ENCODE measurements at places on chromosomes 7 and 10. TPM values are rescaled to one million over a fixed set of nuclear protein-coding genes. Genes with fewer than 3 reads are reported as not detected.

- no peak for DNase-seq
Observed at GRCh38 chr7:44565795-44566559, 7.7 kb downstream of the DDX56 start.

- peak; percentile 79 for DNase-seq
Observed at GRCh38 chr10:29517352-29517923, 117.3 kb downstream of the SVIL start.

DNA sequence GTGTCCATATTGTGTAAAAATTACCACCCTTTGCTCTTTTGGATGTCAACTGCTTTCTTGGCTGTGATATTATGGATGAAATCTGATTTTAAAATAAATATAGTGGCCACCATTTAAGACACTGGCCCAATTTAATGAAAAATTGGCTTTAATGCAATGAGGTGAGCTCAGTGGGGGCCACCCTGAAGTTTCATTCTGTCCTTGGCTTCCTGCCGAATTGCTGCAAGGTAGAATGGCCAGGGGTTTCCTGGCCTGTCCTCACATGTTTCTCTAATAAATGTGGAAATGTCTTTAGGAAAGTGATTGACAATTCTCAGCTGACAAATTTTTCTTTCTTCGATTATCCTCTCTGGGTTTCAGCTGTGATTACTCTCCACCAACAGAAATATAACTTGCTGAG is 36.0 kb downstream of the DYNC1I1 start:
- no peak for DNase-seq

DNA sequence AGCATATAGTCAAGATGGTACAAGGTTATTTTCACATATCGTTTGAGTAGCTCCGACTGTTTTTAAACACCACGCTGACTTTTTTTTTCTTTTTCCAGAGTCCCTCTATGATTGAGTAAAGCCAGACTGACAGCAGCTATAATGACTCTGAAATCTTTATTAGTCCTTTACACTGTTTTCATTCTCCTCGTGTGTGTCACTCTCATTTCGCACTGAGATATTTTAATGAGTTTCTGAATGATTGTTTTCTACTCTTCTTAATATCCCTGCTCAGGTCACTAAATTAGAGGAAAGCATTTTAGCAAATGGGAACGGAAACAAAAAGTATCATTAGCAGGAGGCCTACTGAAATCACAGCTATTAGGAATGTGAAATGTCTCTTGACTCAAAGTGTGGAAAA is 162.3 kb upstream of the MTPN start:
- no peak for DNase-seq

GRCh38 chr7:71329030-71329660 is 197.2 kb downstream of the GALNT17 start:
- DNase-seq, result no peak

DNA sequence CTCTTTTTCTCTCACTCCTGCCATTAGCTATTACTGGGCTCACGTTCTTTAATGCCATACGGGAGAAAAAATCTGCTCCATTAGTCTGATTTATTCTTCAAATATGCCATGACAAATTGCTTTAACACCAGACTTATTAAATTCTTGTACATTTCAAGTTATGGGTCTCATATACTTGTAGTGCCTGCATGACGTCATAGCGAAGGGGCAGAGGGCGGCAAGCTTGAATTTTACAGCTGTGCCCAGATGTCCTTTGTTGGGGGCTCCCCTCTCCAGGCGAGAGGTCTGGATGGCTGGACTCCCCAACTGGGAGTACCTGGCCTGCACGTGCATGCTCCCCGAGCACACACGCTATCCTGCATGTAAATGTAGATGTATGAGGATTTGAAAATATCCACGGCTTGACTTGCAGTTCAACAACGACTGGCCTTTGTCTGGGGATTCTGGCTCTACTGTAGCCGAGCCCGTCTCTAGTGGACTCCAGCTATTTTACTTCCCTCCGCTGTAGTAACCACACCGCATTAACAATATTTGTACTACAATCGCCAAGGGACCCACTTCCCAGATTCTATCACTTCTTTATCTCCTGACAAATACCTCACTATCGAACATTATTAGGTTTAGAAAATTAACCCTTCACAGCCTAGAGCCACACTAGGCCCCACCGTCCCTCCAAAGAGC is 79.5 kb downstream of the EBF3 start:
- no peak for DNase-seq

- DNase-seq, result peak; percentile 82
Observed at GRCh38 chr7:964401-965231, 10.1 kb upstream of the ADAP1 start.

GRCh38 chr10:76874176-76874575 is 763.4 kb downstream of the KCNMA1 start:
- no peak for DNase-seq

DNA sequence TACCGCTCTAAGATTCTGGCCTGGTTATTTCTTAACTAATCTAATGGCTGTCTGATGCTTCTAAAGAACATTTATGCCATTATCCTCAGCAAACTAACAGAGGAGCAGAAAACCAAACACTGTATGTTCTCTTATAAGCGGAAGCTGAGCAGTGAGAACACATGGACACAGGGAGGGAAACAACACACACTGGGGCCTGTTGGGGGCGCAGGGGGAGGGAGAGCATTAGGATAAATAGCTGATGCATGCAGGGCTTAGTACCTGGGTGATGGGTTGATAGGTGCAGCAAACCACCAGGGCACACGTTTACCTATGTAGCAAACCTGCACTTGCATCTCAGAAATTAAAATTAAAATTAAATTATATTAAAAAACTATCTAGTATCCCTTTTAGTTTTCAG is 853.5 kb downstream of the GATA3 start:
- peak; percentile 17 for DNase-seq

DNA sequence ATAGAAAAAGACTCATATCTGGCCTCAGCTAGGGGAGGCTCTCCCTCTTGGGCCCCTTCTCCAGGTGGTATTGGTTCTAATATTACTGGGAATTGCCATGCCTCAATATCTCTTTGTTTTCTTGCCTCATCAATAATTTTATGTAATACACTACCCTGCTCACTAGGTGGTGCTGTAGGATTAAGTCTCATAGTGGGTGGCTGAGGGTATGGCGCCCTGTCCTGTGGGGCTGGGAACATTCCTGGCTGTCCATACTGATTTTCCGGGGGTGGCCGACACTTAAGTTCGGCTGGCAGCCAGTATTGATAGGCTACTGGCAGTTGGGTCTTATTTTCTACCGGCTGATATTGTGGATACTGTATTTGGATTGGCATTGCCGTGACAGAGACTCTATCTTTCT is 9.0 kb upstream of the TAS2R3 start:
- peak; percentile 61 for DNase-seq

- DNase-seq, result no peak
Observed at GRCh38 chr7:77360104-77360503, 56.0 kb downstream of the GSAP start.

DNA sequence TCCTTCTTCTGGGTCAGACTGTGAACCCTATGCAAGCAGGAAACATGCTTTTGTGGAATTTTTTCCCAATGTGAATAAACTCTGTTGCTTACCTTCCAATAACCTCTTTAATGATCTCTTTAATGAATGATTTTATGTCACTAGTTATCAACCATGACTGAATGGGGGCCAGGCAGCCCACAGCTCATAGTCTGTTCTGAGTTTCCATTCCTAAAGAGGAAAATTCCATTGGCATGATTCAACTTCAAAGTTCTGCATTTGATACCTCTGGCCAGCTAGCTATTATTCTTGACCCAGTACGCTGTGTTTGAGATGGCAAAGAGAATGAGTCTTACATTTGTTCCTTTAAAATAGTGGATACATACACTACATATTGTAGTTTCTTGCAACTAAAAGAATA is 867.8 kb upstream of the CELF2 start:
- DNase-seq, result no peak

DNA sequence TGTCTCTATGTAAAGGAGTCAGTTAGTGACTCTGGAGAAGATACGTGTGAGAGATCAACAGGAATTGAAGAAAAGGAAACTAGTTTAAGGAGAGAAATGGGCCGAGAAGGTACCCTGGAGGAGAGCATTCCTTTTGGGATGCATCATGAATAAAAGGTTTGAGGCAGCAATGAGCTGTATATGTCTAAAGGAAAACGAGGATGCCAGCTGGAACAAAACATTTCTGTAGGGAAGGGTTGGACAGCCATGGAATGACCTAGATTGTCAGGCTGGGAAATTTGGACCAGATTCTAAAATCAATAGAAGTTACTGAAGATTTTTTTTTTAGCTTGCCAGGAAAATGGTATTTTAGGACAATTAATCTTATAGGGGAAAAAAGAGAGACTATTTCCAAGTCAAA is 17.2 kb upstream of the MPP7 start:
- DNase-seq, result no peak

GRCh38 chr10:52409195-52409594 is 95.1 kb downstream of the DKK1 start:
- DNase-seq, result no peak

- DNase-seq, result no peak
Observed at GRCh38 chr7:139811066-139811465, 18.0 kb upstream of the TBXAS1 start.

DNA sequence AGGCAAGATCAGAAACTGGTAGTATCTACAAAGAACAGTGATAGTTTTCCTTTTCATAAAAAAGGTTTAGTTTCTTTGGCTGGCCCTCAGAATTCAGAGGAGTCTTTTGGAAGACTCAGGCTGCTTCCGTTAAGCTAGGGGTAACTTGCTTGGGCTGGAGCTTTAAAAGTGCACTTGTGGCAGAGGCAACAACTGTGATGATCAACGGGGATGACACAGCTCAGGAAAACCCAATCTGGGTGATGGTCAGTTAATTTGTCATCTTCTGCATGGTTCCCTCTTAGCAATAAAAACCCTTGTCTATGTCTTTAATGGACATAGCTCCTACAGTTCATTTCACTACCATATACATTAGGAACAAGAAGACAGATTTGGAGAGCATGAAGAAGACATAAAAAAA is 46.7 kb downstream of the SGMS1 start:
- no peak for DNase-seq

DNA sequence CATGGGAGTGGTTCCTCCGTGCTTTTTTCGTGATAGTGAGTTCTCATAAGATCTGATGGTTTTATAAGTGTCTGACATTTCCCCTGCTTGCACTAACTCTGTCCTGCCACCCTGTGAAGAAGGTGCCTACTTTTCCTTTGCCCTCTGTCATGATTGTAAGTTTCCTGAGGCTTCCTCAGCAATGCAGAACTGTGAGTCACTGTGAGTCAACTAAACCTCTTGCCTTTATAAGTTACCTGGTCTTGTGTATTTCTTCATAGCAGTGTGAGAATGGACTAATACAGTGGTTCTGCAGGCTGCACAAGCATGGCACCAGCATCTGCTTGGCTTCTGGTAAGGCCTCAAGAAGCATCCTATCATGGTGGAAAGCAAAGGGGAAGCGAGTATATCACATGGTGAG is 1144.6 kb downstream of the SORCS3 start:
- DNase-seq, result no peak

DNA sequence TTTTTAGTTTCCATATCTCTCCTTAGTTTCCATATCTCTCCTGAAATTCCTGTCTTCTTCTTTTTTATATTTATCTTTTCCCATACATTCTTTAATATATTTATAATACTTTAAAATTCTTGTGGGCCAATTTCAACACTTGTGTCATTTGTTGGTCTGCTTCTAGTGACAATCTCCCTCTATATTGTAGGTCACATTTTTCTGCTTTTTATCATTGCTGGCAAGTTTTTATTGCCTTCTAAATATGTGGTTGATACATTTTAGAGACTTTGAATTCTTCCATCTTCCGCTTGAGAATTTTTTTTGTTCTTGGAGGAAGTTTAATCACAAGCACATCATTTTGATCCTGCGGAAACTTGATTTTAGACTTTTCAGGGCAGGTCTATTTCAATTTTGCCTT is 26.0 kb upstream of the OPN4 start:
- DNase-seq, result no peak

DNA sequence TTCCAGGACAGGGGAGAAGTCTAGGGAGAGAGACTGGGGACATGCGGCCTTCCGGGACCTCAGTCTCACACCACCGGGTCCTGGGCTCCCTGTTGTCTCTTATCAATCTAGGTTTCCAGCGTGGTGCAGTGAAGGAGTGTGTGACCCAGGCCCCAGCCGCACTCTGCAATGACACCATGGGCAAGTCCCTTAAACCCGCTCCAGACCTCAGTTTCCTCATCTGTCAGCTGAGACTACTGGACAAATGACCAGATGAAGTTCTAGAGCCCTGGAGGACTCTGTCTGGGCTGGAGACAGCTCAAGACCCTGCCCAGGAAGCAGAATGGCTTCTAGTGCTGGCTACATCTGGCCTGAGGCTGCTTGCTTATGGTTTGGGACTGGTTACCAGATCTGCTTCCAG is 20.1 kb upstream of the EIF5AL1 start:
- no peak for DNase-seq

GRCh38 chr7:43232366-43232765 is 119.9 kb downstream of the HECW1 start:
- DNase-seq, result no peak

DNA sequence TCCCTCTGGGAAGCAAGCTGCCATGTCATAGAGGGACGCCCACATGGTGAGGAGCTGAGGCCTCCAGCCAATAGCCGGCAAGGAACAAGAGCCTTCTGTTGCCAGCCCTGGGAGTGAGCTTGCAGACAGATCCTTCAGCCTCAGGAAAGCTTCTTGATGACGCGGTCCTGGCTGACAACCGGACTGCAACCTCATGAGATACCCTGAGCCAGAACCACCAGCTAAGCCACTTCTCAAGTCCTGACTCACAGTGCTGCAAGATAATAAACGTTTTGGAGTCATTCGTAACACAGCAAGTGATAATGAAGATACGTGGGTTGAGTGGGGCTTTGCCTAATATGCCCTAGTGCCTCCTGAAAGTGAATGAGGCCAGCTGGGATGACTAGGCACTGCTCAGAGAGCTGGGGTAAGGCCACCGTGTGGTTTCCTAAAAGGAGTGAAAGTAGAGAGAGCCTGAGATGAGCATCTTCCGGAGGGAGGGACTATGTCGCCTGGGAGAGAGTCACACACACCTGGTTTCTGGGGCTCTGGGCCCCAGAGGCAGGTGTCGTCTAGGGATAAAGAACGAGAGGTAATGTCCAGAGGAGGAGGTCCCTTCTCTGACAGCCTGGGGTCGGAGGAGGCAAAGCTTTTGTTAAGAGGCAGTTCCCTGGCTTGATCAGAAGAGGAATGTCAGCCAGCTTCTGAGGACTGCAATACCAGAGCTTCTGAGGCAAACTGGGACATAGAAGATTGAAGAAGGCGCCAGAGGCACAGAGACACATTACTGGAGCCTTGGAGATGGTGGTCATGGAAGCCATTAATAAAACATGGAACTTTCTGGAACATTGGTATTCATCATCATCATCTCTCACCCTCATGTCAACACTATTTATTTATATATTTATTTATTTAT is 53.6 kb downstream of the PYROXD2 start:
- DNase-seq, result peak; percentile 56

UNC5B gene
- total RNA-seq, result 9.2 TPM

INTS15 gene
- 24.1 TPM for total RNA-seq

MACC1 gene
- 7.2 TPM for total RNA-seq

GRID1 gene
- 0.31 TPM for total RNA-seq

NACAD gene
- 0.39 TPM for total RNA-seq

AGMO gene
- 0.30 TPM for total RNA-seq

CHST15 gene
- total RNA-seq, result 0.59 TPM

TACR2 gene
- total RNA-seq, result not detected

C10orf95 gene
- not detected for total RNA-seq

Measured in neural progenitor cell (in vitro differentiated cells).